ENCODE measurements at places on chromosomes 7 and 10.
A peak's percentile ranks its signal among the peaks of the same experiment; 100 is the strongest.

DNA sequence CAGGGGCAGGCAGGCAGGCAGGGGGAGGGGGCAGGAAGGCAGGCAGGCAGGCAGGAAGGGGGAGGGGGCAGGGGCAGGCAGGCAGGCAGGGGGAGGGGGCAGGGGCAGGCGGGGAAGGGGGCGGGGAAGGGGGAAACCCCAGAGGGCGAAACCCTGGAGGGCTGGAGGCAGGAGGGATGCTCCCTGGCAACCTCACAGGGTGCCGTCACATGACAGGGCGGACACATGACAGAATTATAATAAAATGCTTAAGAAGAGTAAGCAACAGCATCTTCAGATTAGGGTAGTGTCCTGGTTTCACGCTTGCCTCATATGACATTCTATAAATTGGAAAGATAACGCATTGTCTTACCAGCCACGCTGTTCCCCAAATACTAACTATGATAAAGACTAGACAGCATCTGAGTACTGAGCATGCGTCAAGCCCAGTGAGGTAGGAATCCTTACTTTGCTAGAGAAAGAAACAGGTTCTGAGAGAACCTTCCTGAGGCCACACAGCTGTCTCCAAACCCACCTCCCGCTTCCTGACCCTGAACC, 131.6 kb downstream of the DIP2C start:
- DNase-seq = no peak

DNA sequence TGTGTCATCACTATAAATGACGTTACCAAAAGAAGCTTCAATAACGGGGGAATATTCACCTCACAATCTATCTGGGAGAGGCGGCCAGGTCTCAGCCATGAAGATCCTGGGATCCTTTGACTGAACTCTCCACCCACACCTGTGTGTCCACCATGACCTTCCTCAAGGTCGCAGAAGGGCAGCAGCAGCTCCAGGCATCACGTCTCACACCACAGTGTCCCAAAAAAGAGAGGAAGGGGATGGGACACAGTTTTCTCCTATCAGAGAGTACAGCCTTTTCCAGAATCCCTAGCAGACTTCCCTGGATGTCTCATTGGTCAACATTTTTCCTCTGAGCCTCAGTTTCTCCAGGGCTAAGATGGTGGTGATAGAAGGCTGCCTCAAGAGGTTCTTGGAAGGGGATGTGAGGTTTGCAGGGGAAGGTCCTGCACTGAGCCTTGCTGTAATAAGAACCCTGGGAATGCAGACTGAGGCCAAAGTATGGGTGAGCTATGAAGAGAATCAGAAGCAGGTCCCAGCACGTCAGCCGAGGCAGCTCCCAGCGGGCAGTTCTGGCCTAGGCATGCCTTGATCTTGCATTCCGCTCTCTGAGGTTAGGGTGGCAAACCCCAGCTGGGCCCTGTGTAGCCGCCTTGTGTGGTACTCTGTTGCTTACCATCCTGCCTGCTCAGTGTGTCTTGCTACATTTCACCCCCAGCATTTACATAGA, 63.8 kb downstream of the COL26A1 start:
- DNase-seq = no peak

- no peak for DNase-seq
Measured at GRCh38 chr7:8201846-8202441, 60.0 kb downstream of the ICA1 start.

- DNase-seq = no peak
Measured at GRCh38 chr10:103540722-103541121, 47.2 kb downstream of the NEURL1 start.

DNA sequence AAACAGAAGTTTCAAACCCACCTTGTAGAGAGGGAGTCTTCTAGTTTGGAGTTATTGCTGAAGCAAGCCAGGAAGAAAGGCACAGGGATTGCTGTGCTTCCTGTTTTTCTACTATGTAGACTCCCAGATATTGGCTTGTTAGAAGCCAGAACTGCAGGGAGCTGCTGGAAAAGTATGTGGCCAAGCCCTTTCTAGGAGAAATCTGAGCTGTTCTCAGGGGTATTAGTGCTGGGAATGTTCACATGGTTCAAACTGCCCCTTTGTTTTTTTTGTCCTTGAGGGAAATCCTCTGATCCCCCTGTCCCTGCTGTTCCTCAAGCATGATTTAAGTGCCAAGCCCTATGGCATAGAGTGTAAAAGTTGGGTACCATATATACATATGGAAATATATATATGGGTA, 184.0 kb downstream of the CCDC7 start:
- no peak for DNase-seq

GRCh38 chr10:130627346-130628045, 491.3 kb downstream of the GLRX3 start:
- DNase-seq = no peak

DNA sequence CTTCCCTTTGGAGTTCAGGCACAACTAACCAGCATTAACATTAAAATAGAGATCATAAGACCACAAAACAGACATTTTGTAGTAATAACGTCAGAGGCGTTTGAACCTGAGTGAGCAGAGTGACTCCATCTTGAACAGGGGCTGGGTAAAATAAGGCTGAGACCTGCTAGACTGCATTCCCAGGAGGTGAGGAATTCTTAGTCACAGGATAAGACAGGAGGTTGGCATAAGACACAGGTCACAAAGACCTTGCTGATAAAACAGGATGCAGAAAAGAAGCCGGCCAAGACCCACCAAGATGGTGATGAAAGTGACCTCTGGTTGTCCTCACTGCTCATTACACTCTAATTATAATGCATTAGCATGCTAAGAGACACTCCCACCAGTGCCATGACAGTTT, 493.2 kb upstream of the AUTS2 start:
- no peak for DNase-seq

DNA sequence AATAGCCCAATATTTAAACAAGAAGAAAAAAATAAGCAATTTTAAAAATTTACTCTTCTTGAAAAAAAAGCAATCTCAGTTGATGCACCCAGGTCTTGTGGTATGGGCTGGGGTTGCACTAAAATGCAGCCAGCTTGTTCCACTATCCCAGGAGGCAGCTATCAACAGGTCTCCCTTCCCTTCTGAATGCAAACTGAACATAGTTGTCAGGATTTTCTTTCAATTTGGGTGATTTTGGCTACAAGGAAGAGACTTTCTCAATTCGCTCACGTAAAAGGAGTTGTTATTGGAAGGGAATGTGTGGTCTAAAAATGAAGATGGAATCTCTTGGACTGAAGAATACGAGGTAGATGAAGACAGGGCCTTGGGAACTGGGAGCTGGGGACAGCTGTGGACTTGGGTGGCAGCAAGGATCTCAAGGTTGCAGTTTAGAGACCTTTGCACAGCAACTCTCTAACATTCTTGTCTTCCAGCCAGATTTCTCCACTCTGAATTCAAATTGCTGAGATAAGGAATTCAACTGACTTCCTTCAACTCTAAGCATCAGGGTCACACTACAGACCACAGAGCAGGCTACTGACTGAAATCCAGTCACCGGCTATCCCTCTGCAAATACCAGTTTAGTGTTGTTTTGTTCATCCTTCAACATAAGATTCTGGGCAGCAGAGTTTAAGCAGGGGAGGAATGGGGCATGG, 3.1 kb upstream of the TMEM26 start:
- no peak for DNase-seq

- DNase-seq = no peak
Measured at GRCh38 chr10:48879451-48879850, 60.2 kb downstream of the LRRC18 start.

- DNase-seq = no peak
Measured at GRCh38 chr10:105183536-105183935, 542.4 kb downstream of the SORCS3 start.

DNA sequence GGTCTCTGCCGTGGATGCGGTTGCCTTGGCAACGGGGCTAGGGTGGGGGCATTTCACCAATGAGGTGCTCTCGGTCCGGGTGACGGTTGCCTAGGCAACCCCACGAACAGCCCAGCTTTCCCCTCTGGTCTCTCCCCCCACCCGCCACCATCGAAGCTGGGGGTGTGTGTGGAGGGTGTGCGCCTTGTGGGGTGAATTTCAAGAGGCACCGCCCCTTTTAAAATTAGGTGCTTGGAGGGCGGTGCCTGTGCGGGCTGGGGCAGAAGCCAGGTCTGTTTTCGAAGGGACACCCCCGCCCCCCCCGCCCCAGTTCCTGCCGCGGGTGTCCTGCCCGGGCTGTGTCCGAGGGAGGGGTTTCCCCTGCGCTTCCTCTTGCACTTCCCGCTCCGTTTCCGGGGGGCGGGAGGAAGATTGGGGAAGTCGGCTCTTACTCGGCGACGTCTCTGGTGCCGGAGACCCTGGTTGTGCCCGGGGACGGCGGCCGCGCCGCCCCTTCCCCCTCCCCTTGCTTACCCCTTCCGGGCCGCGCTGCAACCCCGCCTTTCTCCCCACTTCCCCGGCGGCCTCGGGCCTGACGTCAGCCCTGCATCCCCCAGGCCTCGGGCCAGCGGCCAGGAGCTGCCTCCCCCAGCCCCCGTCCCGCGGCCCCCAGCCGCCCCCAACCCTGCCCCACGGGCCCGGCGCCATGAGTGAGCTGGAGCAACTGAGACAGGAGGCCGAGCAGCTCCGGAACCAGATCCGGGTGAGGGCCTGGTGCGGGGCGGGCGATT, 2.2 kb downstream of the GNB2 start:
- DNase-seq = peak; percentile 66

DNA sequence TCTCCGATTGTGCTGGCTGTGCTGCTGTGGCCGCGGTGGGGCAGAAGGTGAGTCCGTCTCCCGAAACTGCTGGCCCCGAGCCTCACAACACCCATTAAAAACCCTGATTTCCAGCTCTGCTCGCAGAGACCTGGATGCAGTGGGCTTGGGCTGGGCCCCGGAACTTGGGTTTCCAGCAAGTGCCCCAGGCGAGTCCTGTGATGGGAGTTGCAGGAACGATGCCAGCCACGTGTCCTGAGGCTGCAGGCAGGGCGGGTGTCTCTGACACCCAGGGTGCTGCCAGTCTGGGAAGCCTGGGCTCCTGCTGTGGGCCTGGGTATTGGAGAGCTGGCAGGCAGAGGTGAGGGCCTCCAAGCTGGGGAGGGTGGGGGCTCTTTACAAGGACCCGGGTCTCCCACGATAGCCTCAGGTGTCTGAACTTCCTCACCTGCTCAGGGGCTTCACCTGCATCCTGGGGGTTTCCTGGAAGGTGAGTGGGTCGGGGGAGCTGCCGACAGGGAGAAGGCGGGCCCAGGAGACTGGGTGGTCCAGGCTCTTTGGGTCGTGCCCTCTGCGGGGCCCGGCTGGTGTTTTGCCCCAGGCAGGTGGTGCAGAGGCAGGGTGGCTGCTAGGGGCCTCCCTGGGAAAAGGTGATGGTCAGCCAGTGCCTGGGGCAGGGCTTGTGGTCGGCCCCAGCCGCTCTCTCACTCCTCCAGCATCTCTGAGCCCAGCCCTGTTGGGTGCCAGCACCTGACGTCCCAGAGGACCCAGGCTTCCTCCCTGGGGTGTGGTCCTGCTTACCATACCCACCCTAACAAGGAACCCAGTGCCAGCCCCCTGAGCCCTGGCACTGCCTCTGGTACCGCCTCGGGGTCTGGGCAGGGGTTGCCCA, 180.3 kb downstream of the DNAJB6 start:
- no peak for DNase-seq

- DNase-seq = peak; percentile 44
Measured at GRCh38 chr7:70595755-70596597, 536.0 kb upstream of the GALNT17 start.

DNA sequence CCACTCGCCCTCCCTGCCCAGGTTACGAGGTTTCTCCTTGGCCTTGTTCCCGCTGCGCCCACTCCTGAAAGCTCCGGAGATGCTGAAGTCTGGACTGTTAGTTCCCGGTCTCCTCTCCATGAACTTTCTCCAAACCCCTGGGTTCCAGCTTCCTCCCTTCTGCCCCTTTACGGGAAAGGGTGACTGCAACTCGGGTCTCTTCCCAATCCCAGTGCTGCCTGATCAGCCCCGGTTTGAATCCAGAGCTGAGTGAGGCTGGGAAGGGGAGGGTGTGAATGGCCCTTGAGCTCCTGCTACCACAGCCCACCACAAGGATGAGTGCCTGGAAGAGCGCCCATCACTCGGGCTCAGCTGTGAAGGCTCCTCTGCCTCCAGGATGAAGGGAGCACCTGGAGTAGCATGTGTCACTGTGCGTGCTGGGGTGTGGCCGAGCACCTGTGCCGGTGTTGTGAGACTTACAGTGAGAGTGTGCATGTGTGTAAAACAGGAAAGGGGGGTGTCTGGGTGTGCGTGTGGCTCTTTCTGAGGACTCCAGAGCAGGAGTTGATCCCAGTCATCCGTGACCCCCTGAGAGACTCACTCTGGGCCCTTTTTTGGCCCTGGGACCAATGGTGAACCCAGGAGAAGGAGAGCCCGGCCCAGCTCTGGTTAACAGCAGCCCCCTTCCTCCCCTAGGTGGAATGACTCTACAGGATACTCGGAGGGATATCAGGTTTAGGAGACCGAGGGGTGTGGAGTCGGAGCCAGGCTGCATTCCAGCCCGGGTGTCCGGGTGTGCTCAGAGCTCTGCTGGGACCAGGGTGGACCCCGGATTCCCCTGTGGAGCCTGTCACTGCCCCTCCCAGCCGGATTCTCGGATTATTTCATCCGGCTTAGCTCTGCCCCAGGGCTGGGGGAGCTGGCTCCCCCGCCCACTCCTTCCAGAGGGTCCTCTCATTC, 1.1 kb upstream of the ZNF467 start:
- DNase-seq = no peak

DNA sequence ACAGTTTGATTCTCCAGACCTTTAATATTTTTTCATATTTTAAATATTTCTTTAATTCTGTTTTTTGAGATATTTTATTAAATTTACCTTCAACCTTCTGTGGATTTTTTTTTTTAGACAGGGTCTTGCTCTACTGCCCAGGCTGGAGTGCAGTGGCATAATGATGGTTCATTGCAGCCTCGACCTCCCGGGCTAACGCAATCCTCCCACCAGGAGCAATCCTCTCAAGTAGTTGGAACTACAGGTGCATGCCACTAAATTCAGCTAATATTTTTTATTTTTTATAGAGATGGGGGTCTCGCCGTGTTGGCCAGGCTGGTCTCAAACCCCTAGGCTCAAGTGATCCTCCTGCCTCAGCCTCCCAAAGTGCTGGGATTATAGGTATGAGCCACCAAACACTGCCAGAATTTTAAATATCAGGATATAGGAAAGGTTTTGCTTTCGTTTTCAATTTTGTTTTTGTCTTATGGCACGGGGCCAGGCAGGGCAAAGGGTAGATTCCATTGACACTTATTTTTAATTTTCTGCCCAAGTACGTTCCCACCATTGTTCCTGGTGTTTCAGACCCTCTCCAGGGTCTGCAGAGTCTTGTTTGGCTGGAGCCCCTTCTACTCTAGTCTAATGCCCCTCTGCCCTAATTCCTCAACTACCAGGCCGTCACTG, 1.2 kb downstream of the TACC2 start:
- DNase-seq = no peak

DNA sequence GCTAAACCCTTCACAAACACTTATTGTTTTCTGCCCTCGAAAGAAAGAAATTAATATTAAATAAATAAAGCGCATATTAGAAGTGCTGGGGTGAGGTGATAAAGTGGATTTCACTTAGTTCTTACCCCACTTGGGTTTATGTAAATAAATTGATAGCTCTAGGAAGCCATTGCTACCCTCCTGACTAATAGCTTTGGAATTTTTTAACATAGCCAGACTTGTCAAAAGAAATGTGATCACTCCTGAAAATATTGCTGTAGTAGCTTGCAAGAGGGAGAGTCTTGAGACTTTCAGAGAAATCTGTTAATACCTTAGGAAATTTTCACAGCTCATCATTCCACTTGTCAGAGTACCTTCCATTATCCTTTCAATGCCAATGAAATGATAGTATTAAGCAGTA, 7.6 kb downstream of the ARL5B start:
- DNase-seq = no peak

GRCh38 chr7:50356945-50357268, 52.4 kb downstream of the IKZF1 start:
- no peak for DNase-seq

Data from NCI-H748 treated with DMSO at 0.1 percent for 48 hours (cell line).